ENCODE measurements at places on chromosomes 5 and 9.

DNA sequence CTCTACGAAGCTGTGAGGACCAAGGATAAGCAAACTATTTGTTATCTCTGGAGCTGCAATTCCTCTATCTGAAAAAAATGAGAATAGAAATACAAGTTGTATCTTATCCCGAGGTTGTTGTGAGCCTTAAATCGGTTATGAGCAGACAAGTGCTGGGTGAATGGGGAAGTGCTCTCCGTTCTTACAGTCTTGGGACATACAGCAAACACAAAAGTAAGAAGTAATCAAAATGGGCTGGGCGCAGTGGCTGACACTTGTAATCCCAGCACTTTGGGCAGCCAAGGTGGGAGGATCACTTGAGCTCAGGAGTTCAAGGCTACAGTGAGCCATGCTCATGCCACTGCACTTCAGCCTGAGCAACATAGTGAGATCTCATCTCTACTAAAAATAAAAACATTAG lies 31.7 kb downstream of the ITK start:
- DNase-seq = no peak

GRCh38 chr5:55222985-55223811 lies 3.9 kb downstream of the MCIDAS start:
- no peak for DNase-seq

- DNase-seq = no peak
These were observed 20.7 kb downstream of the UBAP2 start for GRCh38 chr9:34027845-34028574.

GRCh38 chr9:137485343-137486140 lies 26.4 kb upstream of the NSMF start:
- DNase-seq = no peak

- no peak for DNase-seq
These were observed 8.1 kb downstream of the UBQLN1 start for GRCh38 chr9:83699615-83700014.

Data from AML-193 (cell line).